ENCODE measurements at places on chromosomes 16 and 17. TPM values are rescaled to one million over a fixed set of nuclear protein-coding genes. Genes with fewer than 3 reads are reported as not detected.

Gene SLC13A2
- total RNA-seq: not detected

GRCh38 chr17:39104657-39105056 is 46.8 kb downstream of the PLXDC1 start:
- DNase-seq: no peak

- DNase-seq: no peak
Measured at GRCh38 chr16:69399361-69399760, 13.6 kb upstream of the TERF2 start.

DNA sequence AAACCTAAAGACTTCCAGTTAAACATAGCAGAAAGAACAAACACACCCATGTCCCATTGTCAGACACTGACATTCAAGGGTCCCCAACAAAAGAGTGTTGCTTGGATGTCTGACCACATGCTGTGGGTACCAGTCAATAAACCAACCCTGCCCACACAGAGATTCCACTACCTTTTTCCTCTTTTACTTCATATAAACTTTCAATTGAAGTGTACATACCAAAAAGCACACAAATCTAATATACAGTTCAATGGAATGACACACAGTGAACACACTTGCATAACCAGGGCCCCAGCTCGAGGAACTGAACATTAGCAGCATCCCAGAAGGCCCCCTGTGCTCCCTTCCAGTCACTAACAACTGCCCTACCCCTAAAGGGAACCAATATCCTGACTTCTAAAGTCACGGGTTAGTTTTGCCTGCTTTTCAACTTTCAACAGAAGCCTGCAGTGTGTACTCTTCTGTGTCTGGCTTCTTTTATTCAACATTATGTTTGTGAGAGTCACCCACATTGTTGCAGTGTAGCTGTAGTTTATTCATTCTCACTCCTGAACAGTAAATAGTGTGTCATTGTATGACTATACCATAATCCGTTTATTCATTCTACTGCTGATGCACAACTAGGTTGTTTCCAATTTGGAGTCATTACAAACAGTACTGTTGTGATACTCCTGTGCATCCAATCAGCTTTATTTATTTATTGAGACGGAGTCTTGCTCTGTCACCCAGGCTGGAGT is 18.0 kb downstream of the CFDP1 start:
- no peak for DNase-seq

GRCh38 chr17:40122136-40122998 is 596 bp downstream of the MSL1 start:
- DNase-seq: no peak

GRCh38 chr16:2517954-2518605 is 2.1 kb upstream of the AMDHD2 start:
- no peak for DNase-seq

DNA sequence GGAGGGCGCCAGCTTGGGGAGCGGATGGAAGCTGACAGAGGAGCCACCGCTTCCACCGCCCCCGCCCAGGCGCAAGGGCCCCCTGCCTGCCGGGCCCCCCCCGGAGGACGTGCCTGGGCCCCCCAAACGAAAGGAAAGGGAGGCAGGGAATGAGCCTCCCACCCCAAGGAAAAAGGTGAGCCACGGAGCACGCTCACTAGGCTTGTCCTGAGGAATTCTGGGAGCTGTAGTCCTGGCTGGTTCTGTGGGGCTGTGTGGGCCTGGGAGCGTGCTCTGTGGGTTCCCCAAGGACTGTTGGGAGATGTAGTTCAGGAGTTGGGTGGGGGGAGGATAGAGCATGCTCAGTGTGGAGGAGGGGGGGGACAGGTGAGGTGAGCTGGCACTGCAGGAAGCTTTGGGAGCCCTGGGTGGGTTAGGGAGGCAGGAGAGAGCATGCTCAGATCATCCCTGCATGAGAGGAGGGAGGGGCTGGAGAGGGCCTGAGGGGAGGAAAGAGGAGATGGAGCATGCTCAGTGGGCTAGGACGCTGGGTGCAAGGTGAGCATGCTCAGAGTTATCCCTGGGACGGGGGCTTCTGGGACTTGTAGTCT is 4.5 kb downstream of the FBXL19 start:
- no peak for DNase-seq

DNA sequence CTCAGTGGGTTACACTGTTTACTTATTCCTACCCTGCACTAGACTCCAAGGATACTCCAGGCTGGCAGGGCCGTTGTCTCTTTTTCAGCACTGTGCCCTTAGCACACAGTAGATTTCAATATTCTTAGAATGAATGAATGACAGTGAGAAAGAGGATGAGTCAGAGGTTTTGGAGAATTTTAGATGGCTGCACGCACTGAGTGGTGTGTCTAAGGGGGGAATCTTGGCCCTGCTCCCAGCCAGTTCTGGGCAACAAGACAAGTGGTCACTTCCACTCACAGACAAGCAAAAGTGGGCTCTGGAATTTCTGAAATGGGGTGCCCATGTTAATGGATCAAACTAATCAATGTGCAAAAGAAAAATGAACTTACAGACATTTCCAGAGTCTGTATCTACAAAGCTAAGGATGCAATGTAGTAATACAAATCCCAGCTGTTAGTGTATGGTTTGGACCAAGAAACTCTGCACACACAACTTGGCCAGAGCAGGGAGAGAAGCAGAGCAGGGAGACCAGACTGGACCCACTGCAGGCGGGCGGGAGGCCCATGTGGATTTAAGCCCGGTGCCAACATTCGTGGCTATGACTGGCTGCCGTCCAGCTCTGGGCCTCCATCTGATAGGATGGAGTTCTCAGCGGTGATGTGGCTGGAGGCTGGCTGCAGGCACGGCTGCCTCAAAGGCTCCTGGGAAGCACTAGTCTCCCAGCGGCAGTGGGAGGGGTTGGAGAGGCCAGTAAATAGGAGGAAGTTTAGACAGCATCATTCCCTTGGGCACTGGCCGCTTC is 95.6 kb upstream of the CDYL2 start:
- DNase-seq: no peak
